Neural crest cell (in vitro differentiated cells): ENCODE measurements at places on chromosomes 5 and 9. TPM values are rescaled to one million over a fixed set of nuclear protein-coding genes. Genes with fewer than 3 reads are reported as not detected.

CDC14B gene
- total RNA-seq = 29.2 and 30.5 TPM in 2 replicates

GRCh38 chr5:1826235-1826980 is 25.2 kb downstream of the NDUFS6 start:
- no peak for DNase-seq

GRCh38 chr9:79774356-79774755 is 202.6 kb downstream of the TLE4 start:
- DNase-seq = no peak

DNA sequence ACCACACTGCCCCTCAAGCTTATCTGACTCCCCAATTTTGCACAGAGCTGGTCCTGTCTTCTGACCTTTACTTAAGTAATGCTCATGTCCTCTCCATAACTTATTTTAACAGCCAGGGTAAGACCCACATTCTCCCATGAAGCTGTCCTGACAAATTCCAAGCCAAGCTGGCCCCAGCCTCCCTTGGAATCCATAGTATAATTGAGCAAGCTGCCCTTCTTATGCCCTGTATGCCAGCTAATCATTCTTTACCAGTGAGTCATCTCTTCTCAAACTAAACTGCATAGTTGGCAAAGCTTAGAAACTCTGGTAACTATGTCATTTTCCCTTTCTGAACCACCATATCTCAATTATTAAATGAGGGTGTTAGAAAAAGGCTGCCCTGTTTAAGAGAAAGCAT is 92.4 kb downstream of the NFIB start:
- DNase-seq = no peak

DNA sequence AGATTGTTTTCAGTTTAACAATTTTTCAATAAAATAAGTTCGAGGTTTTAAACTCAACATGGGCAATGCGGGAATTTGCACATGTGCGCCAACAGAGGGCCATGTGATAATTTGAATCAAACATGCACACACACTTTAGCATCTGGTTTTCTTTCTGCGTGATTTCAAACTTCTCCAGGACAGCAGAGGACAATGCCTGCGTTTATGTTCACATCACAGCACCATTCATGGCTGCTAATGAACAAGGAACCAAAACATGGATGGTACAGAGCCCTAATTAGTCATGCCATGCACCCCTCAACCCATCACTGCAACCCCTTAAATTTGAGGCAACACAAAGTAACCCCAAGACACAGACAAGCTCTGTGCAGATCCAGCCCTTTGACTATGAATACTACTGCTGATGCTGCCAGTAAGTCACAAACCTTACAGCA is 2.8 kb downstream of the SHC3 start:
- no peak for DNase-seq

NUTM2G gene
- total RNA-seq = not detected in 2 replicates

KCNN2 gene
- 1.9 and 2.7 TPM in 2 replicates for total RNA-seq

GRCh38 chr5:7066471-7067235 is 329.3 kb upstream of the ADCY2 start:
- no peak for DNase-seq

FRMD3 gene
- 1.4 and 2.3 TPM in 2 replicates for total RNA-seq

DNA sequence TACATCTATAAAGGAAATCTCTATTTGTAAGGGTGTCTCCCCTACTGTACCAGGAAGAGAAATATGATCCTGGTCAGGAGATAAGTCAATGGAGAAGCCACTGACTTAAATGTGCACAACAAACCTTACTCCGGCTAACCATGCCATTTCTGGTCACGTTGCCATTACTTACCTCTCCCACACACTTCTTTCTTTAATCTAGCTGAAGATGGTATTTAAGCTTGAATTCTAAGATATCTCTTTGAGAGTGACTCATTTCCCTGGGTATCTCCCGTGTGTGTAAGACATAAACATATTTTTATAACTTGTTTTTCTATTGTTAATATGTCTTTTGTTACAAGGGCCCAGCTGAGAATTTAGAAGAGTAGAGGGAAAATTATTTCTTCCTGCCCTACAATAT is 296.6 kb downstream of the SEMA5A start:
- DNase-seq = no peak

ISCA1 gene
- 17.3 and 18.0 TPM in 2 replicates for total RNA-seq

KCNV2 gene
- not detected in 2 replicates for total RNA-seq

DNA sequence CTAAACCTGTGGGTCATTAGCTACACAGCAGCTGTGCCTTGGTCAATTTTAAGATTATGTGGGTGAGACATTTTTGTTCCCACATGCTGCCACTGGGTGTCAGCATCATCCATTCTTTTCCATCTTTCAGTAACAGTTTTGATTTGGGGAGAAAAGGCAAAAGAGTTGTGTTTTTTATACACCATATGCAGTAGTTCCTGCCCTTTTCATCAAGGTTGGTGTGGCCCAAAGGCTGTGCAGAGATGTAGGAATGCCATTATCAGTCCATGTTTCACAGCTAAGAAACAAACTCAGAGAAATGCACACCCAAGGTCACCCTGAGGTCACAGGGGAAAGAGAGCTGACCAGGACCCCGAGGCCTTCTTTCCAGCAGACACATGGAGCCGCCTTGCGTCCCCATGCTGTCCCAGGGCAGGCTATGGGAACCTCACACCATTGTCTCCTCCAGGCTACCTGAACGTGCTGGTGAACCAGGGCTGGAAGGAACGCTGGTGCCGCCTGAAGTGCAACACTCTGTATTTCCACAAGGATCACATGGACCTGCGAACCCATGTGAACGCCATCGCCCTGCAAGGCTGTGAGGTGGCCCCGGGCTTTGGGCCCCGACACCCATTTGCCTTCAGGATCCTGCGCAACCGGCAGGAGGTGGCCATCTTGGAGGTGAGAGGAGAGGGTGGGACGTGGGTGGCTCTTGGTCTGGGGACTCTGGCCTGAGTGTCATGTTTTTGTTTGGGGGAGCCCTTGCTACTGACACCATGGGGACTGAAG is 27.8 kb upstream of the GRPEL2 start:
- DNase-seq = no peak

ADAMTS19 gene
- 3.0 and 3.1 TPM in 2 replicates for total RNA-seq

LRRC70 gene
- 0.19 and 0.34 TPM in 2 replicates for total RNA-seq

DNA sequence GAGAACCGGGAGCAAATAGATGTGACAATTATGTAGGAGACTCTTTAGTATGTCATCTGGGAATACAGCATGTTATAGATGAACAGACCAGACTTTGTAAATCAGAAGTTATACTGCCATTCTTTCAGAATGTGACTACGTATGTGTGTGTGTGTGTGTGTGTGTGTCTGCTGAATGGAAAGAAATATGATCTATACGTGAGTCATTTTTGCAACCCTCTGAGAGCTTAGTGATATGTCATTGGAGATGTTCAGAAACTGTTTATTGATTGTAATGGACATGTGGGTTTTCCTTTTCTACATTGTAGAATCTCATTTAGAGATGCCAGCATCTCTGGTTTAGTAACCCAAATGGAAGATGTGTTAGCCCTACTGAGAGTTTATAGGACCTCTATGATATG is 731.5 kb downstream of the TLE1 start:
- DNase-seq = no peak

TXNDC8 gene
- total RNA-seq = not detected in 2 replicates

UAP1L1 gene
- 2.6 and 2.9 TPM in 2 replicates for total RNA-seq

SLC36A2 gene
- not detected in 2 replicates for total RNA-seq

GRCh38 chr5:133426264-133426663 is 186.1 kb downstream of the FSTL4 start:
- no peak for DNase-seq

CD74 gene
- total RNA-seq = 6.3 and 7.3 TPM in 2 replicates

- DNase-seq = no peak
Observed at GRCh38 chr5:66697796-66698564, 101.8 kb downstream of the MAST4 start.

IFNB1 gene
- not detected in 2 replicates for total RNA-seq

GRCh38 chr9:396396-396795 is 181.7 kb downstream of the DOCK8 start:
- no peak for DNase-seq

PIP5K1B gene
- total RNA-seq = 5.9 and 6.5 TPM in 2 replicates

GRCh38 chr9:22097707-22098106 is 88.6 kb upstream of the CDKN2B start:
- no peak for DNase-seq

ADGRD2 gene
- total RNA-seq = 0.44 TPM in 1 of 2 replicates, not detected in the other

GRCh38 chr9:114487607-114488300 is 17.5 kb downstream of the WHRN start:
- peak; percentile 71 for DNase-seq

MAP1B gene
- total RNA-seq = 256 and 266 TPM in 2 replicates

CLIC3 gene
- not detected in 2 replicates for total RNA-seq

GRCh38 chr9:136665704-136666371 is 3.1 kb downstream of the EGFL7 start:
- no peak for DNase-seq

PAEP gene
- not detected in 2 replicates for total RNA-seq

WNT8A gene
- total RNA-seq = not detected in 2 replicates

DNA sequence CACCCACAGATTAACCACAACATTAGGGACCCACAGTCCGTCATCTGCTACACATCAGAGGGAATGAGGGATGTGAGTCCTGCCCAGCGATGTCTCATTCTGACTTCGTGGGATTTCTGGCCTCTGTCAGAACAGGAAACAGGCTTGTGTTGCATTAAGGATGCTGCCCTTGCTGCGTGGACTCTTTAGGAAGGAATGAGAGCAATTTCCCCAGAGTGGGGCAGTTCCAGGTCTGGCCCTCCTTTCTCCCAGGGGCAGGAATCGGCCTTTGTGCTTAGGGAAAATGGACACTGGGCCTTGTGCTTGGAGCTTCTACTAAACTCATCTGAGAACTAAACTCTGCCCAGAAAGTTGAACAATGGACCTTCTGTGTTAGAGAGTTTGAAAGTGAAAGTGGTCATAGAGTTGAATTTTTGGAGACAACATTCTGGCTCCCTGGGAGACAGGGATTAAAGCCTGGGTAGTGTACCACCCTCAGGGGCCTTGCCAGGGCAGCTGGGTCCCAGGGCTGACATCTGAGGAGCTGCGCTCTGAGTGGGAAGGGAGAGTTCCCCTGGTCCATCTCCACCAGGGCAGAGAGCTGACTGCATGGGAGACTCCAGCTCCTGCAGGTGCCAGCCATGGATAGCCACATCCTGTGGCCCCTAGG is 37.8 kb upstream of the S1PR3 start:
- DNase-seq = no peak

DNA sequence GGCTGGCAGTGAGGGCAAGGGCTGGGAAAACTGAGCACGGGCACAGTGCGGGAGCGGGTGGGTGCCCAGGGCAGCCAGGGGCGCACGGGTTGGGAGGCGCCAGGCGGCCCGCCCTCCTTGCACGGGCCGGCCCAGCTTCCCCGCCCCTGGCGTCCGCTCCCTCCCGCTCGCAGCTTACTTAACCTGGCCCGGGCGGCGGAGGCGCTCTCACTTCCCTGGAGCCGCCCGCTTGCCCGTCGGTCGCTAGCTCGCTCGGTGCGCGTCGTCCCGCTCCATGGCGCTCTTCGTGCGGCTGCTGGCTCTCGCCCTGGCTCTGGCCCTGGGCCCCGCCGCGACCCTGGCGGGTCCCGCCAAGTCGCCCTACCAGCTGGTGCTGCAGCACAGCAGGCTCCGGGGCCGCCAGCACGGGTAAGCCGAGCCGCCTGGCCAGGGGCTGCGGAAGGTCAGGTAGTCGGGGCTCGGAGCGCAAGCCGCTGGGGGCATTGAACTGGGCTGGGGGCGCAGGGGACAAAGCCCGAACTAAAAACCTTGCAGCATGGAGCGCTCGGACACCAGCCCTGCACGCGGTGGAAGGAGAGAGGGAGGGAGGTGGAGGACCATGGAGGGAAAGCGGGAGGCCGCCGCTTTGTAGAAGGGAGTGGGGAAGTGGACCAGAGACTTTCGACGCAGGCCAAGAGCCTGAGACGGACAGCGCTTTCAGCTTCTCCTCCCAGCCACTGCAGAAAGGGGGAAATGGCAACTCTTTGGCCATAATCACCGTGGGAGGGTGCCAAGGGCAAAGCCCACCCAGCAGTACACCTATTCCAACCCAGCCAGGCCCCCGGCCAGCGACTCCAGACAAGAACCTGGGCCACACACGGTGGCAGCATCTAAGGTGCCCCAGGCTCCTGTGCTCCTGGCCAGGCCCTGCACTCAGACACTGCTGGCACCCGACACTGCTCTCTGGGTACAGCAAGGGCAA is at the start of gene TGFBI:
Gene TGFBI (plus strand): TSS at position 207 of the 961 bp plus-strand sequence. CDS start 68 bp downstream, at position 275.
- peak; percentile 28 for DNase-seq

DBN1 gene
- 387 and 410 TPM in 2 replicates for total RNA-seq

- DNase-seq = no peak
Observed at GRCh38 chr9:125497906-125498305, 209.1 kb downstream of the MAPKAP1 start.

- DNase-seq = no peak
Observed at GRCh38 chr9:26170190-26170589, 491.9 kb upstream of the TUSC1 start.

- no peak for DNase-seq
Observed at GRCh38 chr9:131715906-131716305, 24.0 kb downstream of the RAPGEF1 start.

- no peak for DNase-seq
Observed at GRCh38 chr5:8829323-8830029, 716.4 kb downstream of the SEMA5A start.

- peak; percentile 46 for DNase-seq
Observed at GRCh38 chr9:107363516-107364152, 80.6 kb downstream of the RAD23B start.

GRCh38 chr9:134669399-134669955 is 27.9 kb downstream of the COL5A1 start:
- no peak for DNase-seq

GRCh38 chr5:100797861-100798260 is 105.2 kb downstream of the ST8SIA4 start:
- no peak for DNase-seq

DNA sequence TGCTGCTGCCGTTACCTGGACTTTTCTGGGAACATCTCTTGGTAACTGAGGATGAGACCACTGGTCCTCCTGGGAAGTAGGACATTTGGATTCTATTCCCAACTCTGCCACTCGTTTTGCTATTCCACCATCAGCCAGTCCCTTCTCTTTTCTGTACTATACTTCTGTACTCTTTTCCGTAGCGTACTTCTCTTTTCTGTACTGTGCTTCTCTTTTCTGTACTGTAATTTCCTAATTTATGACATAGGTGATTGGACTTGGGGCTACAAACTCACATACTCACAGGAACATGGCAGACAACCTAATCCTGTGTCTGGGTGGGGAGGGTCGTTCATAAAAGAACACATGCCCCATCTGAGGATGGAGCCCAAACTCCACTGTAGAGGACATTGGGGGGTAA is 335.3 kb upstream of the PANK3 start:
- no peak for DNase-seq

DNA sequence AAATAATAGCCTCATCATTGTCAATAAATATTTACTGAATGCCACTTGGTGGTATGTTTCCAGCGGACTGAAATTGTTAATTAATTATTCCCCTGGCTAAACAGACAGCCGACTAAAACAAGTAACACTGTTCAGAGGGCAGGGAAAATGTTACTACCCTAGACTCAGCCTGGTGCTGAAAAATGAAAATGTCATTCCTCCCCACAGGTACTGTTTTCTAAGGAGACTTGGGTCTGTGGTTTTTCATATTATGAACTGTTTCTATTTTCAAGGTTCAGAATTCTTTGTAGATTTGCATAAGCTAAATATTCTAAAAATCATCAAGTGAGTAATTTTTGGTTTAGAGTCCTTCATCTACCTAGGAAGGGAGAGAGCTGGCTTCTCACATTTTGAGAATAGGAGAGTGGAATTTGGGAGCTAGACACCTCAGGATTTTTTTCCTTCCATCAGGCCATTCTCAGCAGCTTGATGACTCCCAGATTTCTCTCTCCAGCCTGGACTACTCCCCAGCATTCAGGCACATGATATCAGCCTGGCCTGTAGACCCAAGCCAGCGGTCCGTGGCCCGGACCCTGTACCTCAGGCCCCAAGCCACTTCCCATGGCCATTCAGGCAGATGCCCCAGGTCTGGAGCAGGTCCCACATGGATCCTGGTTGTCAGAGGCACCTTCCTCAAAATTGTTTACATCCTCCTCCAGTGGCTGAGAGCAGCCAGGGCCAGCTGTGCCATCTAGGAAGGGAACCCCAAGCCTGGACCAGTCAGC is 24.4 kb downstream of the BHMT start:
- no peak for DNase-seq
